ENCODE measurements at places on chromosomes 5 and 9.

DNA sequence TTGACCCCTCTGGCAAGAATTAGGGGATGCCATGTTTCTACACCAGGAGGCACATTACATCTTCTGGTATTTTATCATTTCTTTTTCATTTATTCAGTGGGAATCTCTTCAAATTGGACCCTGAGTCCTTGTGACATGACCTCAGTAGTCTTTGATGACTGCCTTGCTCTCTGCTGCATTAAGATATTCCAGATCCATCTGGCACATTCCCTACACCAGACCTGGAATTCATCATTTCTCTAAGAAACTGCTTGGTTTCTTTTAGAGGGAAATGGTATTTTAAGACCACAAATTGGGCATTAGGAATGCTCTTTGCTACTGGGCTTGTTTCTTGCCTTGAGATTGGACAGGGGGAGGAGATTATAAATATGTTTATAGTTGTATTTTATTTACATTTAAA, 61.0 kb downstream of the GALNT10 start:
- DNase-seq = no peak

DNA sequence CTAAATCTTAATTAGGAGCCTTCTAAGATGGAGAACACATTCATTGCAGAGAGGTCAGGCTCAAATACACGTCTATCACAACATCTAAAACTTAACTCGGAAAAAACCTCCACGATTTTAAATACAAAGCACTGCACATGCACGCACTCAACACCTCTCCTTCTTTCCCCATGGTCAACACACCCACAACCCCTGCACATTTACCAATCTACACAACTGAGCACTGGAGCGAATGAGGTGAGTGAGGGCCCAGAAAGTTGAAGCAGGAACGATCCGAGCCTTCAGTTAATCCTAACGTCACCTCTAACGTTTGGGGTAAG, 278 bp upstream of the NIPSNAP3A start:
- DNase-seq = no peak

DNA sequence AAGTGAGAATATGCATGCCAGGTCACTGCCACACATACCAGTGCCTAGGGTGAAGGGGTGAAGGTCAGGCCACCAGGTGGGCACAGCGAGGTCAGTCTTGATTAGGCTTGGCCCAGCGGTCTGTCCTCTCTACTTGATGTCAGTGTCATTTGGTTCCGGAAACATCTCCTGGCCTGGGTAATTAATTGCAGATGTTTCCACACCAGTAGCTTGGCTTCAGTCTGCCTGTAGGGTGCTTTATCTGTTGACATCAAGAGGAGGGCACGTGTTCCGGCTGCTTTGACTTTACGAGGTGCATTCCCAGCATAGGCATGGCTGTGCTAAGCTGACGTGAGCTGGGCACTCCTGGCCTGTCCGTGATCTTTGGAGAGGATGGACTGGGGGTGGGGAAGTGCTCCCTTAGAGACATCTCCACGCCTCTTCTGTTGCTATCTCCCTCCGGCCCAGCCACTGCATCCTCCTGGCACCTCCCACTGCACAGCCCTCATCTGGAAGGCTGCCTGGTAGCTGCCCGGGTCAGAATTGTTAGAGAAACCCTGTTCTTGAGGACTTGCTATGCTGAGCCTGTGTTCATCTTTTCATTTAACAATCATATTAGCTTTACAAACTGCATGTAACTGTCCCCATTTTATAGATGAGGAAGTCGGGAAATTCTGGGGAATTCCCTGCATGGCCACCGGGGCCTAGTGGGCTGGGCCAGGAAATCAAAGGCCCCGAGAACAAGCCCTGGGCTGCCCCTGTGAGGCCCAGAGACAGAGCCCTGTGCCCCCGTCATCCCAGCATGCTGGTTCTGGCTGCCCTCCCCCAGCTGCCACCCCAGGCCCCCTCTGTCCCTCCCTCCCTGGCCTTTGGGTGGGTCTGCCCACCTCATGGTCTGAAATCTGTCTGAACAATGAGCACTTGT, 29.1 kb downstream of the JADE2 start:
- DNase-seq = peak; percentile 44

DNA sequence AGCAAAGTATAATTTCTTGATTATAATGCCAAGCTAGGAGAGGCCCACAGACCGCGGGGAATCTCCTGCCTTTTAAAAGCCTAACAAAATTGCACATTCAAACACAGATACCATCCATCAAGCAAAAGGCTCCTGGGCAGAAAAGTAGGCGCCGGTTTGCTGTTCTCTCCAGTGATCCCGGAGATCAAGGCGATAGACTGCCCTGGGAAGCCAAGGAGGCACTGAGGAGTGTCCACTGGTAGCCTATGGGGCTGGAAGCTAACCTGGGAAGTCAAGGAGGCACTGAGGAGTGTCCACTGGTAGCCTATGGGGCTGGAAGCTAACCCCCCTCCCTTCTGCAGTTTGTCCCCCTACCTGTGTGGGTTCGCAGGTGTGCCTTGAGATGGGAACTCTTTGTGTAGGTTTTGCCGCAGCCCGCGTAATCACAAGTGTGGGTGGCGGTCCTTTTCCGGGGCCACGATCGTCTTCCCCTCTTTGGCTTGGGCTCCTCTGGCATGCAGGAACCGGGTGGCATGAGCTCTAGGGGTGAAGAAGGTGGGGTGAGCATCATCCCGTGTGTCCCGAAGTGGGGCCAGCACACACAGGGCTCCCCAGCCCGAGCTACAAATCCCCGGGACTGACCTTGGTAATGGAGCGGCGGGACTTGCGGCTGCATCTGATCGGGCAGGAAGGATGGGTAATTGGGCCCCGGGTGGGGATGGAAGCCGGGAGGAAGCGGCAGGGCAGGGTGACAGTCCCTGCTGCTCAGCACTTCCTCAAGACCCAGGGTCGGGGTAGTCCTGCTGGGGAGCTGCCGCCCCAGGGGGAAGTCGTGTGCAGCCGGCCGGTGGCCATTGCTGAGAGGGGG, 2.7 kb downstream of the KLF4 start:
- peak; percentile 28 for DNase-seq

DNA sequence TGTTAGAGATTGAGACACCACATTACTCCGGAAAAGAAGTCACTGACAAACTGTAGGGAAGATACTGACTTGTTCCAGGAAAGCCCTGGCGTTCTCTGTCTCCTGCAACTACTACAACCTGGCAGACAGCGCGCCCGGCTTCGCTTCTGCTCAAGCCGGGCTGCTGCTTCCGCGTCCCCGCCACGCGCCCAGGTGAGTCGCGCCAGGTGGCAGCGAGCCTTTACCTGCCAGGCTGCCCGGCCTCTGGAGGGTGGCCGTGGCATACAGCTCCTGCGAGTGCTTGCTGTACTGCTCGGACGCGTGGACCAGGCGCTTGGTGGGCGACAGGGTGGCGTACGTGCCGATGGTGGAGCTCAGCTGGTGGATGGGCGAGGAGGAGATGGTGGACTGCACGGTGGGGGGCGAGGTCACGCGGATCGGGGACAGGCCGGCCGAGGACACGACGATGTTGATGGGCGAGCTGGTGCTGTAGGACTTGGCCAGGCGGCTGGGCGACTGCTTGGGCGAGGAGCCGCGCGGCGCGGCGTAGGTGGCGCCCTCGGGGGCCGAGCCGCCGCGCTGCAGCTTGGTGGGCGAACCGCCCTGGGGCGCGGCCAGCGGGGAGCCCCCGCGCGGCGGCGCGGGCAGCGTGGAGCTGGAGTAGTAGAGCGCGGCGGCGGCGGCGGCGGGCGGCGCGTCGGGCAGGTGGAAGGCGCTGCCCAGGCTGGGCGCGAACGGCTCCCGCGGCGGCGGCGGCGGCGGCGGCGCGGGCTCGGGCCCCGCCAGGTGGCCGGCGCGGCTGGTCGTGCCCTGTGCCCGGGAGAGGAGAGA, 519.6 kb downstream of the CTNND2 start:
- DNase-seq = no peak

GRCh38 chr9:3281399-3281798, 244.4 kb downstream of the RFX3 start:
- no peak for DNase-seq

DNA sequence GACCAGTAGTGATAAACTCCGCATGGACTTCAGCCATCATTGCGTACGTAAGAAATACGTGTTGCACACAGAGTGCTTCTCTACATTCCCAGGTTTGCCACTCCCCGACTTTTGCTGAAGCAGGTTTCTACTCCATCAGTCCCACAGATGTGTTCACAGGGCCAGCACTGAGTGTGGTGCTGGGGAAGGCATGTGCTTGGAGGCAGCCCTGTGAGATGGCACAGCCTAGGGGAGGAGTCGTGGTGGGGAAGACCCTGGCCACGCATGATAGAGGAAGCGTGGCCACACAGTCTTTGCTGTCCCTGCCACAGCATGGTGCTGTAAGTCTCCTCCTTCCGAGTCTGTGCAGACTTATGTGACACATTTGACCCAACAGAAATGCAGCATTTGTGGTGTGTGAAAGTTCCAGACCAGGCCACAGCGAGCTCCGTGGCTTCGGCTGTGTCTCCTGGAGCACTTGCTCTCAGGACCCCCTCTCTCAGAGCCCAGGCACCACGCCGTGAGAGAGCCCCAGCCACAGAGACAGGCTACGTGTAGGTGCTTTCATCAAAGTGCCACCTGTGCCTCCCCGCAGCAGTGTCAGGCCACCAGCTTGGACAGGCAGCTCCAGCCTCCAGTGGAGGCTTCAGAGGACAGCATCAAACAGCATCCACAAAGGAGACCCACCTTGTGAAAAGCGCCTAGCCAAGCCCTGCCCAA, 197.8 kb downstream of the AUH start:
- DNase-seq = peak; percentile 35

DNA sequence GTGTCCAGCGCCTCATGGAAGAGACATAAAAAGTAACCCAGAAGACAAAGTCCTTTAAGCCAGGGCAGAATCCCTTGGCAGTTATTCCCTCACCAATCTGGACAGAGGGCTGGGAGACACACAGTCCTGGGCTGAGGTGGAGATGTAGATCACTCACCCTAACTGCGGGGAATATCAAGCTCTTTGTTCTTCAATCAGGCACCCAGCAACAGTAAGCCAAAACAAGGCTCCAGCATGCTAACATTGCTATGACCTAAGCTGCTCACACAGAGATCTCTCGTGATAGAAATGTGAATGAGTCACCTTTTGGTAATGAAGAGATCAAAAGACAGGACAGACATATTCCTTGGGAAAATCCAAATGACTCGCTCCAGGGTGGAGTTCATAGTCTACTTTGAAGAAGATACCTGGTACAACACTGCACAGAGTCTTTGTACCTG, 101.3 kb downstream of the FBN2 start:
- no peak for DNase-seq

DNA sequence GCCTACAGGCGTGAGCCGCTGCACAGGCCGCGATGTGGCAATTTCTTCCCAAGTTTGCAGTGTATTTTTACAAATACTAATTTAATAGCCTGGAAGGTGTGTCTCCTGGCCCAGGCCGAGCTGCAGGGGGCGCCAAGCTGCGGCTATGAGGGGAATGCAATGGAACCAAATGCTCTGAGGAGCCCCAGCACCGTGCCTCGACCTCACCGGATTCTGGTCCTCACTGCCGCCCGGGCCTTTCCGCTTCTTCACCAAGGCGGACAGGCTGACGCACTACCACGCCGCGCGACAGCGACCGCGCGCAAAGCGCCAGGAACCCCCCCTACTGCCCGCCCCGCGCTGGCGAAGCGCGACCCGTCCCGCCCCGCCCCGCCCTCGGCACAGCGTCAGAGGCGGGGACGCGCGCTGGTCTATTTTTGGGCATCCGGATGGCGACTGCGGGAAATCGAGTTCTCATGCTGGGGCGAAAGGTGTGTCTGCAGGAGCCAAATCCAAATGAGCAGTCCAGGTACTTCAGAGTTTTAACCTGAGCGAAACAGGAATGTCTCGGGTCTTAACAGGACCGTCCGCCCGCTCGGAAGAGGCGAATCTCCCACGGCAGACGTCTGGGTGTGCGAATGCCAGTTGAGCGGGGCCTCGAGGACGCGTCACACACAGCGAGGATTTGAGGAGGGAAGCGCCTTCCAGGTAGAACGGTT, 31.7 kb upstream of the PRXL2C start:
- peak; percentile 75 for DNase-seq

DNA sequence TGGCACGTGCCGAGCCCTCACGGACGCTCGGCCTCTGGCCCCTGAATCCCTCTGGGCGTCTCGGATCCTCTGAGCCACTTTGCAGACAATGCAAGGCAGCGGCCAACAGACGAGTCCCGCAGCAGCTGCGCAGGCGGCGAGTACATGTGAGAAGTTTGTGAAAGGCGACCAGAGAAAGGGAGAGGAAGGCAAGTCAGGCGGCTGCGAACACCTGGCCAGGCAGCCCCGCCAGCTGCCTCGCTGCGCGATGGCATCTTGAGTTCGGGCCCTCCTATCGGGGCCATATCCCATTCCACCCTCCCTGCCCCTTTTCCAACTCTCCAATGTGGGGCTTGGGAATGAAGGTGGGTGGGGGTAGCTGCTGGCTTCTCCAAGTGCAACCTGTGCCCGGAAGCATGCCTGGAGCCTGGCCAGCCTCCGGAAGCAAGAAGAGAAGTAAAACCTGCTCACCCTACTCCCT, 4.5 kb upstream of the POU4F3 start:
- DNase-seq = no peak

GRCh38 chr5:33788922-33789566, 102.7 kb downstream of the ADAMTS12 start:
- no peak for DNase-seq

DNA sequence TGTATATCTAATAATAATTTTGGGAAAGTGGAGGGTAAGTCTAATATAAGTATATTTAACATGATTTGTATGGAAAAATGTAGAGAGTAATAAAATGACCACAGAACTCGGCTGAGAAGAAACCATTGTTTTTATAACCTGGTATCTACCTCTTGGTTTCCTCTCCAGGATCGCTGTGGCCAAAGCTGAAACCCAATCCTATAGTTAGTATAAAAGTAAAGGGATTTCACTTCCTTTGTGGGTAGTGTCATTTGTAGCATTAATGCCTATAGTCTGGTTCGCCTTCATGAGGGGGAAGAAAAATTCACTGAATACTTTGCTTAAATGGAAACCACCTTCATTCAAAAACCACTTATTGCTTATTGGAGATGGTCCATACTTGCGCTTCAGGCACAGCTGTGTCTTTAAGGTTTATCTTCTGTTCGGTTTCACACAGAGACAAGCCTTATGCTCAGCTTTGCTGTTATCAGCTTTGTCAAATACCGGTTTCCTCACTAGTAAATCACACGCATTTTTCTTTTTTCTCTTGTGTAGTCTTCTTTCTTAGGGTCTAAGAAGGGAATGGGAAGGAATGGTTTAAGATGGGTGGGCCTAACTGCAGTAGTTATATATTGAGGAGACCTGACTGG, 12.1 kb downstream of the PIK3R1 start:
- DNase-seq = no peak

DNA sequence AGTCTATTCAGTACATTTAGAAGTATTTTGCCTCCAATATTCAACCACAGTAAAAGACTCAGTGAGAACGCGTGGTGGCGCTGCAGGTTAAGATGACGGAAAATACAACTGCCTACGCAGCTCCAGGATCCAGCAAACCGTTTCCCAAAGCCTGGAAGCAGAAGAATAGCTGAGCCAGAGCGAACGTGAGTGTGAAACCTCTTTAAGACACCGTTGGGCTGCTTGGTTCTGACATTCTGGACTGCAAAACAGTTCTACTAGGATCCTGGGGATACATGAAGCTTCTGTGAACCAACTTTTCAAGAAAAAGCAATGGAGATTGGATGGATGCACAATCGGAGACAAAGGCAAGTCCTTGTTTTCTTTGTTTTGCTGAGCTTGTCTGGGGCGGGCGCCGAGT, at the start of gene PCDHB16:
Gene PCDHB16 (plus strand): TSS at position 140 of the 400 bp plus-strand sequence. CDS start 173 bp downstream, at position 313.
- DNase-seq = no peak

Data from transverse colon (tissue), 4 donors.